ENCODE measurements at places on chromosomes 2 and 18. TPM values are rescaled to one million over a fixed set of nuclear protein-coding genes. Genes with fewer than 3 reads are reported as not detected.

DNA sequence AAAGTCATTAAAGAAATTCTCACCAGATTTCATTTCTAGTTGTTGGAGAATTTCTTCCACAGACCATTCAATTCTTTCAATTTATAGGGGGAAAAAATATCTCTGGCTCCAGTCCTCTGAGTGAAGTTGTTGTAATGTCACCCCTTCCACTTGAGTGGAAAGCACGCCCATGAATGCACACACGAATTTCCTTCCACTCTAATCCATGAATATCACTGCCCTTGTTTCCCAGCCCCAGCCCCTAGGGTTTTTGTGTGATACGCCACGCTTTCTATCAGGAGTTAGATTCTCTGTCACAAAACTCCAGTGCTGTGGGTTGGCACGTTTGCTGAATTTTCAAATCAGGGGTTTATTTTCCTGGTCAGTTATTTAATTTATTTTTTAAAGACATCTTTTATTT is 38.1 kb downstream of the CDCA7 start:
- no peaks in the 10 kb centered on the region for H3K27me3 ChIP-seq
- no peaks in the 10 kb centered on the region for H3K4me1 ChIP-seq
- no peak overlapping the region for H3K4me3 ChIP-seq

GRCh38 chr2:65121-65520 is 18.8 kb upstream of the FAM110C start:
- H3K4me1 ChIP-seq: no peaks in the 10 kb centered on the region
- H3K4me3 ChIP-seq: no peak overlapping the region
- no peaks in the 10 kb centered on the region for H3K27me3 ChIP-seq
- H3K36me3 ChIP-seq: no peaks in the 10 kb centered on the region

DNA sequence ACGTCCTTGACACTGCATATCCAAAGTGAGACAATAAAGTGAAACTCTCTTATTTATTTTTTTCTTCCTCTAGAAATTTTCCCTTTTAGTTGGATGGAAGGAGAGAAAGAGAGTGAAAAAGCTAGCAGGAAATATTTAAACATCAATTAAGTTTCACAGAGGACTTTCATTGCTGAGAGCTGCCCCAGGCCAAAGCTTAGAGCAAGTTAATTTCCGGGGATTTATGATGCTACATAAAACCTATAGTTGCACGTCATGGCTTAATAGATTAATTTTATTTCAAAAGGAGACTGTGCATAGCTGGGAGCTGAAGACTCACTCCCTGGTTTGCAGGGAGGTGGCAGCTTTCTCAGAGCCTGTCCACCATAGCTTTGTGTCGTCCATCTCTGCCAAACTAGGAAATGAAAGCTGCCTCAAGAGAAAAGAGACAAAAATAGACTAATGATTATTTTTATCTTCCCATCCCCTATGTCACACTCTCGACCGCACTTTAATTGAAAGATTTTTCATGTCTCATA is 323.3 kb upstream of the RAB6C start:
- H3K27me3 ChIP-seq: no peaks in the 10 kb centered on the region
- no peak overlapping the region for H3K27ac ChIP-seq
- no peaks in the 10 kb centered on the region for H3K4me1 ChIP-seq
- DNase-seq: no peak
- no peaks in the 10 kb centered on the region for H3K36me3 ChIP-seq
- H3K4me3 ChIP-seq: no peak overlapping the region

DNA sequence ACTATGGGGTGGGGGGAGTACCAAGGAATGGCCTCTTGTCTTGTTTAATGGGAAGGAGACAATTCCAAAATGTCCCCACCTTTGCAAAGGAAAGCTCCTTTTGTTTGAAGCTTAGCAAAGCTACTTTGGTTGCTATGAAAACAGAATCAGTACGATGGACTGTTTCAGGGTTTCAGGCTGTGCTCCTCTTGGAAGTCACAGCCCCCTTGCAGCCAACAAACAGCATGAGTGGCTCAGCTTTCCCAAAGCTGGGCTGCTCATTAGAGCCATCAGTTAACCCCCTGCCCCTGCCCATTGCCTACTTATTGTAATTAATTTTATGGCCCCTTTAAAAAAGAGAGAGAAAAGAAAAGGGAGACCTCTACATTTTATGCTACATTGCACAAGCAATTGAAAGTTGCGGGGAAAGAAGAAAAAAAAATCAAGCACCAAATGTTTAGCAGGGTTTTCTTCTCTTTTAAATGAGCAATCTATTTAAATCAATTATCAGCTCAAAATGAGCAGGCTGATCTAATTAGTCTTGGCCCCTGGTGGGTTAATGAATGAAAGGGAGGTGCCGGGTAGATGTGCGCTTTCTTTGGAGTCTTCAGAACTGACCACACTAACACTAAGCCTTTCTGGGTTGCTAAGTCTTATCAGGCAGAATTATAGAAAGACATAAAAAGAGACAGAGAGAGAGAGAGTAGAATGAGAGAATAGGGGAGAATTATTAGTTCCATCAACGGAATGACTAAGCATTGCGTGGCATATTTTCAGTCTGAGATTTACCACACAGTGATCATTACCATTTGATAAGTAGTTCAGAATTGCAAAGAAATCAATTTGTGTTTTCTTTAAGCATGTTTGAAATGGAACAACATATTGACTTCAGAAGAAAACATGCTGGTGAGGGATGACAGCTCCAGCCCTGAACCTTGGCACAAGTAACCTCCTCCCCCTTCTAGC is 284.9 kb downstream of the INSIG2 start:
- H3K4me1 ChIP-seq: no peaks in the 10 kb centered on the region
- no peak overlapping the region for H3K27ac ChIP-seq
- H3K27me3 ChIP-seq: no peaks in the 10 kb centered on the region

DNA sequence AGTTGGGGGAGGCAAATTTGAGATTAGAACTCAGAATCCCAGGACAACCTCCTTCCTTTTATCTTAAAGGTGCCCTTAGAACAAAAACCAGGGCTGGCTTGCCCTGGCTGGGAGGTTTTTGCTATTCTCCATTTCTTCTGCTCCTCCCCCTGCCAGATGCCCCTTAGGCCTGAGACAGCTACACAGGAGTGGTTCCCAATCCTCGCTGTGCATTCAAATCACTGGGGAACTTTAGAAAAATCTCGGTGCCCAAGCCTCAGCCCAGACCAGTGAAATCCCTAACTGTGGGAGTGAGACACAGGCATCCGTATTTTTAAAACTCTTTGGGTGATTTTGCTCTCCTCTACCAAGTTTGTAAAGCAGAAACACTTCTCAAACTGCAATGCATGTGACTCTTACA is 38.8 kb downstream of the LBH start:
- H3K36me3 ChIP-seq: no peaks in the 10 kb centered on the region
- H3K4me1 ChIP-seq: no peaks in the 10 kb centered on the region
- no peak for DNase-seq
- no peaks in the 10 kb centered on the region for H3K27me3 ChIP-seq
- H3K27ac ChIP-seq: no peak overlapping the region

DNA sequence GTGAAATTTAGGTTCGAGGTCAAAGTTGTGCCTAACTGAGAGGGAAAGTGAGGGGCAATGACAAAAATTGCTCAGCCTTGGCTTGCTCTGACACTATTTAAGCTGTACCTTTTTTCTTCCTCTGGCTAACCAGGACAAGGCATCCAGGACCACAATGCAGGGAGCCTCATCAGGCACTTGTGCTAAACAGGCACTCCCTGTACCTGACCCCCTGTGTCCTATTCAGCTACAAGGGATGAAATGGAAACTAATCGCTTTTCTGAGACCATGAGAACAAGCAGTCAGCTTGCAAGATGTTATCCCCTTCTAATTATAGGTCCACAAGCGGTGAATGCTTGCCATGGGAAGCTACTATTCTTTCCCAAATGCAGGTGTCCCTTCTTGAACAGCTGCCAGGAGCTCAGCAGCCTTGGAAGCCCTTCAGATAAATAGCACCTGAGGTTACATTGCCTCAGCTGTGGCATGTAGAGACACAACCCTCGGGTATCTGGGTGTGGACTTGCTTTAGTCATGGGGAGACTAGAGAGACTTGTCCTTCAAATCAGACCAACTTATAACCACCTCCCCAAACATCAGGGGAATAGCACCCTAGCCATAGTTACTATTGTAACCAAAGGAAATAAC is 19.1 kb upstream of the ITGA6 start:
- H3K4me3 ChIP-seq: no peak overlapping the region
- no peak for DNase-seq
- H3K36me3 ChIP-seq: no peaks in the 10 kb centered on the region
- no peaks in the 10 kb centered on the region for H3K27me3 ChIP-seq

DNA sequence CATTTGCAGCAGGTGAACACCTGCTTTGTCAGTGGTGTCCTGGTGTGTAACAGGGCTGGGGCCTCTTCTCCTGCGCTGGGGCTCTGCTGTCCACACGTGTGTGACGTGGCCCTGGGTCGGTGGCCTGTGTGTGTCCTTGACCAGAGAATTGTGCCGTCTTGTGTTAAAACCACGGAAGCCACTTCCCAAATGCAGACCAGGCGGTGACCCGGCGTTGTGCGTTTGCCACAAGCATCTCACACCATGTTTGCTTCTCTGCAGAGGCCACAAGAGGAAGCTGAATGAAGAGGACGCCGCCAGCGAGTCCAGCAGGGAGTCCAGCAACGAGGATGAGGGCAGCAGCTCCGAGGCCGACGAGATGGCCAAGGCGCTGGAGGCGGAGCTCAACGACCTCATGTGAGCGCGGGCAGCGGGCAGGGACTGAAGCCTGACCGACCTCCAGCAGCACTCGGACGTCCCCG is 44.3 kb upstream of the KCNG2 start:
- H3K27me3 ChIP-seq: no peaks in the 10 kb centered on the region
- no peaks in the 10 kb centered on the region for H3K4me1 ChIP-seq
- H3K27ac ChIP-seq: no peak overlapping the region
- DNase-seq: no peak
- H3K36me3 ChIP-seq: peaks cover 30% of the 10 kb centered on the region

DNA sequence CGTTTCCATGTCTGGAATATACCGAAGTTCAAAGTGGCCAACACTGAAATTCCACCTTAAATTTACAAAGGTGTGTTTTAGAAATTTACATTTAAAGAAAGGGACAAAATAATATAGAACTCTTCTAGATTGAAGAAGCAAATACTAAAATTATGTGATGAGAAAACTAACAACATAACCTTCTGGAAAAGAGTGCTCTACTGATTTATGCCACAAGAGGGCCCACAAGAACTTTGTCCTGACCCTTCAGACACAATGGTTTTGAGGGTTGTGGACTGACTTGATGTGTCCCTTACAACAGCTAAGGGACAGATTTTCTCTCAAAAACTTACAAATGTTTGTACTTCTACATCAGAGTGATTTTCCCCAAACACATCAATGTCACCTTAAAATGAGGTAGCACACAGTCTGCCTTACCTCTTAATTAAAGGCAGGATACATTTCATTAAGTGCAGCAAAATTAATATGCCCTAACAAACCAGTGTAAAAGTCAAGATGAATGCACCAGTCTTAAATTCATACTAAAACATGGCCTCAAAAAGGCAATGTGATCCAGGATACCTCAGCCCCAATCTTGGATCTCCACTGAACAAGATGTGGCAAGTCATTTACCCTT is 36.2 kb downstream of the EIF2AK3 start:
- no peak for DNase-seq
- H3K27ac ChIP-seq: no peak overlapping the region
- no peak overlapping the region for H3K4me3 ChIP-seq
- no peaks in the 10 kb centered on the region for H3K4me1 ChIP-seq
- no peaks in the 10 kb centered on the region for H3K27me3 ChIP-seq

DNA sequence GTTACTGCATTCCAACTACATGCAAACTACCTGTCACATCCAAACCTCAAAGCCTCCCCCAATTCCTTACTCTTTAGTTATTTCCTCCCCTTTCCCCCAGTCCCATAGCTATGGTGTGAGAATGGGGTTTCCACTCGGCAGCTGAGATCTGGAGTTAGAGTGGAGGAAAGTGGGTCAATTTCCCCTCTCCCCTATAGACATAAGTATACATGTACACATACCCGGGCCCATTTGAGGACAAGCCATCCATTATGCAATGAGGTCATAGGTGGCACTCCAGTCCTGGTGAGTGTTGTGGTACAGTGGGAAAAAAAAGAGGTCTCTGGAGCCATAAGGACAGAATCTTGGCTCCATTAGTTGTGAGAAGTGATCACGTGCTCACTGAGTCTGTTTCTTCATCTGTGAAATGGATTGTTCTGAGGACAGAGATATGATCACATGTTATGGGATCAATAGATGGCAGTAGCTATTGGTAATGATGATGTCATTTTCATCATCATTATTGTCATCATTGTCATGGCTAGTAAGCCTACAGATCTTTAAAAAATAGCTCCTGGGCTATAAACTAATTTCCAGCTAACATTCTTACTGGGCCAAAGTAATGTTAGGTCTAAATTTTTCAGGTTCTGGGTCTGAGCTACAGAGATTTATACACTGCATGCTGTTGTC is 119.0 kb downstream of the BCL2L11 start:
- H3K36me3 ChIP-seq: no peaks in the 10 kb centered on the region
- no peaks in the 10 kb centered on the region for H3K27me3 ChIP-seq
- no peak overlapping the region for H3K4me3 ChIP-seq
- DNase-seq: no peak

DNA sequence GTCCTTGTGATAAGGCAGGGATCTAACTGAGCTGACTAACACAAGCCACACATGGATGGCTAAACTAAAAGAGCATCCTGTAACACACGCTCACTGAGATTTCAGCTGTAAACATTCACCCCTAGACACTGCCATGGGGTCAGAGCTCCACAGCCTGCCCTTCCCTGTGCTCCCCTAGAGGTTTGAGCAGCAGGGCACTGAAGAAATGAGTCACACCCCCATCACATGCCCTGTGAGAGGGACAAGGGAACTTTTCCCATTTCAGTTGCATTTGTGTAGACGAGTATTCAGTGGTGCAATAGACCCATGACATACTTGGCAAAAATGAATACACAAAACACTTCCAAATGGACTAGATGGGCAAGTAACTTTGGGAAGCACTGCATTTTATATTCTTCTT is 402.4 kb upstream of the LRRTM1 start:
- no peak for DNase-seq
- no peak overlapping the region for H3K27ac ChIP-seq
- no peaks in the 10 kb centered on the region for H3K4me1 ChIP-seq
- H3K4me3 ChIP-seq: no peak overlapping the region

- no peaks in the 10 kb centered on the region for H3K27me3 ChIP-seq
- no peak overlapping the region for H3K4me3 ChIP-seq
- H3K36me3 ChIP-seq: no peaks in the 10 kb centered on the region
- no peak for DNase-seq
These were observed 110.4 kb upstream of the FOSL2 start for GRCh38 chr2:28282248-28282647.

- no peak for DNase-seq
- no peak overlapping the region for H3K4me3 ChIP-seq
- H3K27me3 ChIP-seq: no peaks in the 10 kb centered on the region
These were observed 13.1 kb upstream of the PPP1R1C start for GRCh38 chr2:181972431-181973170.

C1QL2 gene
- not detected for total RNA-seq

C2orf66 gene
- total RNA-seq: not detected

Data from gastrocnemius medialis (tissue), 4 donors.